Fibroblast of upper back skin (primary cell): ENCODE measurements at places on chromosomes 3 and 15.
A peak's percentile ranks its signal among the peaks of the same experiment; 100 is the strongest.

GRCh38 chr15:48315041-48315440 is 16.2 kb upstream of the DUT start:
- DNase-seq: no peak

- DNase-seq: no peak
Observed at GRCh38 chr3:128285042-128285966, 132.0 kb downstream of the EEFSEC start.

DNA sequence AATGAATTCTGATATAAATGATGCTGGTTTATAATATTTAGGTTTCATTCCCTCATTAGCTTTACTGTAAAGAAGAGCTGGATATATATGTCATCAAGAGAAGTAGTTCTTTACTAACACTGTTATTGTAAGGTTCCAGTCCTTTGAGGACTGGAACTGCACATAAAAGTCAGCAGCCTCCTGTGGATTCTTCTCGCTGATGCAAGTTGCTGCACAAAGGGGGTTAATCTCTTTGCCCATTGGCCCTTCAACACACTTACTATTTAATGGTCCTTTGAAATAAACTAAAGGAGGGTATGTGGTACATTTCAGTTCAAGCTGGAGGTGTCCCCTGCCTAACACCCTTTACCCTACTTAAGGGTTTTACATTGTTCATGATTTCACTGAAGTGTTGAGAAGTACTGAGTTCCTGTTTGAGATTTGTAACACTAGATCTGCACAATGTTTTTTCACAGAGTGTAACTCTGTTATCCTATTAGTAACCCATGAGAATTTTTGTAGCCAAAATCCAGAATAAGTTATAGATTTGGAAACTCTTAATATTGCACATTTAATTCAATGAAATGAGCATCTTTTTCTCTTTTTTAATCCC is 43.9 kb downstream of the NR2C2 start:
- DNase-seq: no peak

- no peak for DNase-seq
Observed at GRCh38 chr15:63869371-63870042, 35.8 kb upstream of the HERC1 start.

DNA sequence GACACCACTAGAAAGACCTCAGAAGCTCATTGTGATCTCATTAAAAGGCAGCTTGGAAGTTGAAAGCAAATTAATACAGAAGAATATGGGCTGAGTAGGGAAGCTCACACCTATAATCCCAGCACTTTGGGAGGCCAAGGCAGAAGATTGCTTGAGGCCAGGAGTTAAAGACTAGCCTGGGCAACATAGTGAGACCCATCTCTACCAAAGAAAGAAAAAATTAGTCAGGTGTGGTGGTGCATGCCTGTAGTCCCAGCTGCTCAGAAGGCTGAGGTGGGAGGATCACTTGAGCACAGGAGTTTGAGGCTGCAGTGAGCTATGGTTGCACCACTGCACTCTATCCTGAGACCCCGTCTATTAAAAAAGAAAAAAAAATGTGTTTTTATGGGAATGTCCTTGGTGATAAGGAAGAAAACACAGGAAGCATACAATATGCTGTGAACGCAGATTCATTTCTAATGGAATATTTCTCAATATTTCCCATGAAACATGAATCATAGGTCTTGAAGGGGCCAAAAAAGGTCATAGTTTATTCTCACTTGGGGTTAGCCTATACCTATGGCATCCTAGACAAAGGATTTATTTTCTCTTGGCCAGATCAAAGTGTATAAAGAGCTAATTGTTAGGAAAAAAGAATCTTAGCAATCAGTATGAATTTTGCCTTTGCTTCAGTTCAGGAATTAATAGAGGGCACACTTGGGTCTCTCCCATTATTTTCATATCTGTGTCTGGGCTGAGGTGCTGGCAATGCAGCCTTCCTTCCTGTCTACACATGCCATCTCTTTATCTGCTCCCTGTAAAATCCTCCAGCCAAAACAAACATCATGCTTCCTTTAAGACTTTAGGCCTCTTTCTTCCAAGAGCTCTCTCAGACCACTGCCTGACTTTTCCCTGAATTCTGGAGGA is 98.2 kb downstream of the FNDC3B start:
- no peak for DNase-seq

- DNase-seq: no peak
Observed at GRCh38 chr3:37899101-37899707, 37.5 kb downstream of the CTDSPL start.

- DNase-seq: peak; percentile 42
Observed at GRCh38 chr3:65597226-65597951, 441.3 kb downstream of the MAGI1 start.

DNA sequence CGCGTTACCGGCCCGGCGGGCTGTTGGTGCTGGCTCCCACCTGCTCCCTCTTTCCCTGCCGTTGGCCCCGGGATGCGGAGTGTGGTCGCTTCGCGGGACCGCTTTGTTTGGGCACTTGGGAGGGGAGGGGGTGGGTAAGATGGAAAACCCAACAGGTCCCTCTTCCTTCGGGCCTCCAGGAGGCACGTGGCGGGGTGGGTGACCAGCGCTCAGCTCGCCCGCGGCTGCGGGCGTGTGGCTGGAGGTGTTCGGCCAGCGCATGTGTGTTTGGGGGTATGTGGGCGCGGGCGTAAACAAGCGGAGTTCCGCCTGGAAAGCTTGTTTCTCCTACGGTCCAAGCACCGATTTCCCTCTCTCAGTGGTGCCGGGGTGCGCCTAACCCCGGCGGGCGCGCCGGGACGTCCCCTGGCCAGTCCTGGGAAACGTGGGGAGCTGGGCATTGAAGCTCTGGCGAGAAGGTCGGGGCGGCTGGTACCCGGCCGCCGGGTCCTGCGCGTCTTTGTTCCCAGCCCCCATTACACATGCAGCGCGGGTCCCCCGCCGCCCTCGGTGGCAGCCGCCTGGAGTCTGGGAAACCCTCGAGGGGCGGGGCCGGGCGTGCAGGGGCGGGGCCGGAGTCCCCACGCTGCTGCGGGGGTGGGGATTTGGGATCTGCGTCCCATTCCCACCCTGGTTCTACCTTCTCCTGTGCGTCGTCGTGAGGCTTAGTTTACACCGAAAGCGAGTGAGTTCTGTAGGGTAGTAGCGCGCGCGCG is 1.4 kb downstream of the ACVR2B start:
- DNase-seq: peak; percentile 34

GRCh38 chr15:74723754-74724334 is 1.5 kb downstream of the CYP1A1 start:
- DNase-seq: peak; percentile 41

GRCh38 chr3:23479615-23480328 is 276.6 kb downstream of the UBE2E2 start:
- no peak for DNase-seq

DNA sequence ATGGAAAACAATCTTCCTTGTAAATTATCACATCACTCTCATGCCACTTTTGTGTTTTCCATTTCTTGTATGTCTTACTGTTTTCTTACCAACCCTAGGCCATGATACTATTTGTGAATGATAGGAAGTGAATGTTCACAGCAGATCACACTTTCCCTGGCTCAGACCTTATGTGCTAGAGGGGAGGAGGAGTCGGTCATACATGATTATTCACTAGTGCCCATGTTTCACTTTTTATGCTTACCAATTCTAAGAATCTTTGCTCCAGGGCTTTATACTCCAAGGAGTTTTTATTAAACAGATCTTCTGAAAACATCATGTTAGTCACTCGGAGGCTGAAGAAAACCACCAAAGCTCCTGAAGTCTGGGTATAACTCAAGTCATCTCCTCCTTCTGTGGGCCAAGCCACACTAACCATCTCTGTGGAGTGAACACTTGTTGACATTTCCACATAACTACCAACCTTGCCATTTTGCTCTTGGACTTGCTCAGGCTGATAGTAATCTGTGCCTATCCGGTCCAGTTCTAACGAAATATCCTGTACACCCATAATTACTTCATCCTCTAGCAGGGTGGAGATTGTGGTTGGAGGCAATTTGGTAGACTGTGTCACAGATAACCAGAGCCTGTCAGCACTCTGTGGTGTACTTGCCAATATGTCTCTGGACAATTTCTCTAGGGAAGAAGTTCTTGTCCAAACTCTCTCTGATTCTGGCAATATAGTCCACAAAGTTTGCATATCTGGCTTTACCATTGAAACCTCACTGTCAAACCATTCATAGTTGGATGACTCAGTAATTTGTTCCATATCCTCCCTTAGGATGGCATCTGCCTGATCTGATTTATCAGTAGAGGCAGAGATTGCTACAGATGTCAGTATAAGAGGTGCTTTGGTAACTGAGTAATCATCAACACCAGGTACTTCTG is 76.8 kb downstream of the IMPG2 start:
- DNase-seq: peak; percentile 68

- no peak for DNase-seq
Observed at GRCh38 chr3:43728476-43728875, 37.7 kb downstream of the ABHD5 start.

- DNase-seq: no peak
Observed at GRCh38 chr3:133505813-133506212, 67.7 kb upstream of the CDV3 start.

GRCh38 chr15:47422881-47423665 is 294.2 kb upstream of the SEMA6D start:
- peak; percentile 38 for DNase-seq

- DNase-seq: peak; percentile 7
Observed at GRCh38 chr3:140995881-140996280, 54.2 kb downstream of the SLC25A36 start.

DNA sequence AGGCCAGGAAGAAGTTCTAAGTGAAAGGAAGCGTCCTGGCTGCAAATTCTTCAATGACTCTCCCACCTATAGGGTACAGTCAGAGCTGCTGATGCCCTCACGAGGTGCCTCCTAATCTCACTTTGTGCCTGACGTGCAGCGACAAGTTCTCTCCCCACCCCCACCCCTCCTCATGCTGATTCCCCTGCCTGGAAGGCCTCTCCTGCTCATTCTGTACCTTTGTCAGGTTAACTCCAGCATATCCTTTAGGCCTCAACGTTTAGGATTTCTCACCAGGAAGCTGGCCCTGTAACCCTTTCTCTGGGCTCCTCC is 25.0 kb downstream of the SLC12A8 start:
- DNase-seq: no peak

DNA sequence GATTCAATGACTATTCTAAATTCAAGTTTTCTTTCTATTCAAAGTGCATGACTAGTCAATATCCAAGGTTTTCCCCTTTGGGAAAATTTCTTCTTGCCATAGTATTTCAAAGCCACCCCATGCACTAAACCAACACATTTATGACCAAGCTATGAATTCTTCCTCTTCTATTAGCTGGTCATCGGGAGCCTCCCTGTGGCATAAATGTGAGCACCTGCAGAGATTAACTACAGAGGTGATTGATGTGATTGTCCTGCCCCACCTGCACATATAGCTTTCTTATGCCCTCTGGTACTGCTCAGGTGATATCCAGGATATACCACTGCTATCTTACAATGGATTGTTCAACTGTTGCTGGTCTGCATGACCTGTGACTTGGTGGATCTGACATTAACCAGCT is 694.9 kb downstream of the ZBBX start:
- DNase-seq: no peak

DNA sequence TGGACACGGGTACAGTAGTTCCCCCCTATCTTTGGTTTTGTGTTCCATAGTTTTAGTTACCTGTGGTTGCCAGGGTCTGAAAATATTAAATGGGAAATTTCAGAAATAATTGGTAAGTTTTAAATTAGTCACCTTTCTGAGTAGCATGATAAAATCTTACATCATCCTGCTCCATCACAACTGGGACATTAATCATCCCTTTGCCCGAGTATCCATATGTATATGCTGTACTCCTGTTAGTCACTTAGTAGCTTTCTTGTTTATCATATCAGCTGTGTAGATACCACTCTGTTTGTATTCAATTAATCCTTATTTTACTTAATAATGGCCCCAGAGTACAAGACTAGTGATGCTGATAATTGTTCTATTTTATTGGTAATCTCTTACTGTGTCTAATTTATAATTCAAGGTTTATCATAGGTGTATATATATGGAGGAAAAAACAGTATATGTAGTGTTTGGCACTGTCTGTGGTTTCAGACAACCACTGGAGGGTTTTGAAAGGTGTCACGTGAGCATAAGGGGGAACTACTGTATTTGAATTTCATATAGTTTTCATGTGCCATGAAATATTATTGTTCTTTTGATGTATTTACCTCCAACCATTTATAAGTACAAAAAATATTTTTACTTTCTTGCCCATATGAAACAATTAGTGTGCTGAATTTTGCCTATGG is 41.4 kb downstream of the CTDSPL2 start:
- peak; percentile 72 for DNase-seq

GRCh38 chr3:152113413-152113812 is 155.3 kb upstream of the MBNL1 start:
- DNase-seq: peak; percentile 43

DNA sequence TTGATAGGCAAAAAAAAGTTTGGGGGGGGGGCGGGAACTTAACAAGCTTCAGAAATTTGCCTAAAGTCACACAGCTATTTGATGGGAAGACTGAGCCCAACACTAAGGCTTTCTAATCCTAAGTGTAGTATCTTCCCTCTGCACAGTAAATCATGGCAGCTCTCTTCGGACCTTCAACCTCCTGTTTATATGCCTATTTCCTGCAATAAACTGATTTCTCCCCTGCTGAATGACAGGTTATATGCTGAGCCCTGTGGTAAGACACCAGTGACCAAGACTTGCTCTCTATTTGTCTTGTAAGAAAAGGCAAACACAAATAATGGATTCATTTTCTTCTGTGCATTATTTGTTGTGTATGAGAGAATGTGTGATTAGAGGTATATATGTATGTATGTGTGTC is 355.8 kb upstream of the ARRDC4 start:
- no peak for DNase-seq

DNA sequence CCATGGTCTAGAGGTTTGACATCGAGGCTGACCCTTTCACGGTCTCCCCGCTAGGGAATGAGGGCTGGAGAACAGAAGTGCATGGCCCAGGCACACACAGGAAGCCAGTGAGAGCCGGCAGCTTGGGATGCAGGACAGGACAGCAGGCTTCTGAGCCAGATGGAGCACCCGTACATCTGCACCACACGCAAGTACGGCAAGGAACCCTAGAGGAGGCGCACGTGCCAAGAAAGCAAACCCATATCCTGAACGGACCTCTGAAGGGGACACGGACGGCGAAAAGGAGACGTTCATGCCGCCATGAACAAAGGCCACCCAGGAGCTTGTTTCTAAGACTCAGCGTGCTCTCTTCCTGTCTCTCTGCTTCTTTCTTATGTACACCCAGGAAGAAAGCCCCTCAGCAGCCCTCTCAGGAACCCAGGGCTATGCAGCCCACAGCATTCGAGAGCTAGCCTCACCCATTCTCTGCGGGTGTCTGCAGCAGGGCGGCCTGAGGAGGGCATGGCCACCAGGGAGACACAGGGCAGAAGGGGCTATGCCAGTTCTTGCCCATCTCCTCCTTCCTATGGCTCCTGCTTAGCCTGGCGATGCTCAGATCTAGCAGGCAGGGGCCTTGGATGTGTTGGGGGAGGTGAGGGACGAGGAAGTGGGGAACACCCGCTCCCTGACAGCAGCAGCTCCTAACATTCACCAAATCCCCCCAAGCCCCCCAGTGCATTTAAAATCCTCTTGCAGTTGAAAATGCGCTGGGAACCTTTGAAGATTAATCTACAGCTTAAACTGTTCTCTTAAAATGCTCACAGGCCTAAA is 81.3 kb downstream of the PCSK6 start:
- no peak for DNase-seq

DNA sequence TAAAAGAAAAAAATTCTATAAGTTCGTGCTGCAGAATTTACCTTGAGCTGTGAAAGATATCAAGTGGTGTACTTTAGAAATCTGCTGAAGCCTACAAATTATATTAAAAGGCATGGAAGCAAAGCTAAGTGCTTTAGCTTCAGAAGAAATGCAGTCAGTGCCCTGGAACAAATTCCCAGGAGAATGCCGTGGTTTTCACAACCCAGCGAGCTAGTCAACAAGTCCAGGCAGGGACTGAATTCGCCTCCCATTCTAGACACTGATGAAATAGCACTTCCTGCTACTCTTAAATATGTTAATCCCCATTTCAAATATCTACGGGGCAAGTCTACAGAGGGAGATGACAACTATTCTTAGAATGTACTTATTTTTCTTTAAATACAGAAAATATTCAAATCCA is 326.4 kb upstream of the IGF1R start:
- DNase-seq: peak; percentile 5
